ENCODE measurements at places on chromosomes 13 and 19. TPM values are rescaled to one million over a fixed set of nuclear protein-coding genes. Genes with fewer than 3 reads are reported as not detected.

DNA sequence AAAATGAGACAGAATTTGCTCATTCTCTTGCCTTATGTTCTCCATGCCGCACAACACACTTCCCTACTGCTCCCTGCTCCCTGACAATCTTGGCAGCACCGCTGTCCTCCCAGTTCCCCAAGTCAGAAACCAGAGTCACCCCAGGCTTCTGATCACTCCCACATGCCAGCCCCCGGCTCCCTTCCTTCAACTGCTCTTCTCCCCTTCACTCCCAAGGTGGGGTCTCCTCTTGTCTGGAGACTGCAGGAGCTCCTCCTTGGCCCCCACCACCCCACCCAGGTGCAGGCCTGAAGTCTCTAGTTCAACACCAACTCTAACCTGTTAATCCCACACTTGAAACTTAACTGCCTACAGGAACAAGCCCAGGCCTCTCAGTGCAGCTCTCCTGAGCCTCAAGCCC is 16.8 kb upstream of the AKAP8 start:
- H3K27ac ChIP-seq: no peak overlapping the region
- no peaks in the 10 kb centered on the region for H3K27me3 ChIP-seq
- H3K4me1 ChIP-seq: no peaks in the 10 kb centered on the region
- no peaks in the 10 kb centered on the region for H3K36me3 ChIP-seq
- DNase-seq: peak; percentile 30

GRCh38 chr19:1269478-1270212 is 513 bp downstream of the CIRBP start:
- peak overlapping the region; percentile 77 for H3K27ac ChIP-seq
- DNase-seq: peak; percentile 94
- H3K4me3 ChIP-seq: peak overlapping the region; percentile 91
- H3K36me3 ChIP-seq: peaks cover 7% of the 10 kb centered on the region

Gene LIG1
- total RNA-seq: 11.3 TPM

Gene F10
- 6.5 TPM for total RNA-seq

DNA sequence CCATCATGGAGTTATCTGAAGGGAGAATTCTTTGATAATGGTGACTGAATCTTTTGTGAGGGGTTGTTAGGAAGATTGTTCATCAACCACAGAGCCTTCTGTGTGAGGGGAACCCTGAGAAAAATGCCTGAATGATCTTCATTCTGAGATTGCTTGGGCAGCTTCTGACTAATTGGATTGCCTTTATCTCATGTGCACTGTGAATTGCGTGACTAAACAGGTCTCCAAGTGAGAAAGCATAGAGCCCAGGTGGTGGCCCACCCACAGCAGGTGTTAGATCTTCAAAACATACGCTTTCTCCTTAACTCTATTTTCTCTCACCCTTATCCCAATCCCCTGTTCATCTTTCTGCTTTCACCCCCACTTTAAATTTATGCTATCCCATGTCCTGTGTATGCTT is 58.3 kb downstream of the DOCK9 start:
- H3K27me3 ChIP-seq: no peaks in the 10 kb centered on the region
- H3K27ac ChIP-seq: no peak overlapping the region
- DNase-seq: no peak
- no peaks in the 10 kb centered on the region for H3K4me1 ChIP-seq

All from aorta (tissue), 5 donors.